ENCODE measurements at places on chromosomes 7 and 10.

DNA sequence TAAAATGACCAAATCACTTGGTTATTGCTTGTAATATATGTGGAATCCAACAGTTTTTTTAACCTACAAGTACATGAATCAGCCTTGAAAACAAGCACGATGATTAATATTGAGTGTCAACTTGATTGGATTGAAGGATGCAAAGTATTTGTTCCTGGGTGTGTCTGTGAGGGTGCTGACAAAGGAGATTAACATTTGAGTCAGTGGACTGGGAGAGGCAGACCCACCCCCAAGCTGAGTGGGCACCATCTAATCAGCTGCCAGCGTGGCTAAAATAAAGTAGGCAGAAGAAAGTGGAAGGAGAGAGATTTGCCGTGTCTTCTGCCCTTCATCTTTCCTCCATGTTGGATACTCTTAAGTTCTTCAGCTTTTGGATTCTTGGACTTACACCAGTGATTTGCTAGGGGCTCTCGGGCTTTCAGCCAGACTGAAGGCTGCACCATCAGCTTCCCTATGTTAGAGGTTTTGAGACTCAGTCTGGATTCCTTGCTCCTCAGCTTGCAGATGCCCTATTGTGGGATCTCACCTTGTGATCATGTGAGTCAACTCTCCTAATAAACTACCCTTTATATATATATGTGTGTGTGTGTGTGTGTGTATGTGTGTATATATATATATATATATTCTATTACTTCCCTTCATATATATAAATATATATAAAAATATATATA lies 118.4 kb upstream of the WDR11 start:
- no peak for DNase-seq

GRCh38 chr10:35216303-35216905 lies 89.8 kb downstream of the CREM start:
- no peak for DNase-seq

DNA sequence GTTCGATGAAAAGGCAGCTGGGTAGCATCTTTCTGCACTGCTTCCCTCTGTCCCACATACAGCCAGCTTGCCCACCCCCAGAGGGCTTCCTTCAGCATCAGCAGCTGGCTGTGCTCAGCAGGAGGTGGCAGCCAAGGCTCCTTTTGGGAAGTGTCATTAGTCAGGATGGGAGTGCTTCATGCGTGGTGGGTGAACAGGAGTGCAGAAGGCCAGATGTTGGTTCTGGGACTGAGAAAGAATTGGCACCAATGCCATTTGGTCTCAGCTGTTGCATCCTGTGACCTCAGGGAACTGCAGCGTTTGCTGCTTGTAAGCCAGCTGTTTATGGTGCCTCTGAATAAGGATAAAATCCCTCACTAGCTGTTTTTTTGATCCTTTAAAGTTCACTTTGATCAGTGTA lies 131.1 kb upstream of the SORCS3 start:
- no peak for DNase-seq

GRCh38 chr10:95835149-95835860 lies 72.5 kb upstream of the CC2D2B start:
- no peak for DNase-seq

GRCh38 chr7:2086229-2086628 lies 146.5 kb downstream of the MAD1L1 start:
- no peak for DNase-seq

DNA sequence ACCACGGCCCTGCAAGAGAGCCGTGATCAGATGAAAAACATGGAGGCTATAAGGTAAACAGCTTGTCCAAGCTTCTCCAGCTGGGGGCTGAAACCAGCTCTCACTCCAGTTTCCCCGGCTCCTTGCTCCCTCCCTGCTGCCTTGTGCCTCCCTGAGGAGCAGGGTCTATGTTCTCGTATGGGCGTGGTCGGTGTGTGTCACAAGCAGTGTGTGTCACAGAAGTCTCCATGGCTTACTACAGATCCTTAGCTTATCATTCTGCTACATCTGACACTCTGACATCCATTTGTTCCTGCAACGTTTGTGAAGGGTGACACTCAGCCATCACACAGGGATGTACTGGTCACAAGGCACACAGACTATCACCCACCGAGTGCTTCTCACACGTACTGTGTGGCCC lies 54.6 kb downstream of the CSGALNACT2 start:
- DNase-seq, result no peak

DNA sequence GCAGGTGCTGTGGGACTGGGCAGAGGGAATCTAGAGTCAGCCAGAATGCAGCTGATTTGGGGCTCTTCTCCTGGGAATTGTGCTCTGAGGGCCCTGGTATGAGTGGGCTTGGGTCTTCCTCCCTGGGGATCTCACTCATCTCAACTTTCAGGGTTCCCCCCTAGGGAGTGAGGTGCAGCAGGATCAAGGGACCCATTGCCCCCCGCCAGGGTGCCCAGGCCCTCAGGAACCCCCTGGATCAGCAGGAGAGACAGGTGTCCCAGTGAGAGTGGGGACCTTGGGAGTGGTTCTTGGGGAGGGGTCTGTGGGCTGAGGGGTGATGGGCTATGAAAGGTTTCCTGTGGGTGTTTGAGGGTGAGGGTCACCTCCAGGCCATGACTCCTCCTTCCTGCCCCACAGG lies 17.6 kb upstream of the VOPP1 start:
- no peak for DNase-seq

DNA sequence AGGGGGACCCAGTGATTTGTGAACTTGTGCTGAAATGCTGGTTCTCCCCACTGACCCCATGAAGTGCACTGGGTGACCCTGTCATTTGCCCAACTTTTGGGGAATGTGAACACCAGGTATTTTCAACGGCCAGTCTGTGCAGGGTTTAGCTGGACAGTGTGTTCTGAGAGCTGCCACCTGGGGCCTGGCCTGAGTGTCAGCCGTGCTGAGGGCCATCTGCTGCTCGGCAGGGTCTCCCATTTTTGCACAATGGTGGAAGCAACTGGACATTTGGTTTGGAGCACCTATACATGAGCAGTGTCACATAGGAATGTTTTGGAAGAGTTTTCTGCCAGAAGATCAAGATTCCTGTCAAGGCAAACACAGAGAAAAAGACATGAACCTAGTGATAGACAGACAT lies 5.2 kb downstream of the CHN2 start:
- no peak for DNase-seq

DNA sequence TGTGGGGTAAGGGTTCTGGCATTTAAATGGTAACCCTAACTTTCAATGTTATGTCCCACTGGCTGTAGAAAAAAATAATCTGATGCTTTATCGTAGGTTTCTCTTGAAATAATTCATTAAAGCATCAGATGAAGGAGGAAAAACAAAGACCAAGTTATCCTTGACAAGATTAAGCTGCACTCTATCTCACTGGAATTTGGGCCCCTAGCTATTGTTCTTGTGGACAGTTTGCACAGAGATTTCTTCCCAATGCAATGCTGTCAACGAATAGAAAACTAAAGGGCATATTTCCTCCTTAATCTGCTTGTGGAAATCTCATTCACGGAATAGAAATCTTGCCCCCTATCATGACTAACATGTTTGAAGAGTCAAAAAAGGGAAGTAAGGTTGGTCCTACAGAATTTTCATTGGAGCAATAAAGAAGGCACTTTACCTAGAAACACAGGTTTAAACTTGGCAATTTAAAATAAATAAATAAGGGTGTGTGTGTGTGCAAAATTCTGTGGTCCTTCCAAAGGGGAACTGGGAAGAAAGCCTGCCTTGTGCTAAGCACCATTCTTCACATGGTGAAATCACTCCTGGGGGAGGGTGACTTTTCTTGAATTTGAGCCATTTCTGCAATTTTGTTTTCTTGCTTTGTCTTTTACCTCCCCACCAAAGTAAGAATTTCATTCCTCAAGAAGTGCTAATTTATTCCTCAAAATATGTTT lies 242.8 kb downstream of the GLI3 start:
- DNase-seq, result no peak

DNA sequence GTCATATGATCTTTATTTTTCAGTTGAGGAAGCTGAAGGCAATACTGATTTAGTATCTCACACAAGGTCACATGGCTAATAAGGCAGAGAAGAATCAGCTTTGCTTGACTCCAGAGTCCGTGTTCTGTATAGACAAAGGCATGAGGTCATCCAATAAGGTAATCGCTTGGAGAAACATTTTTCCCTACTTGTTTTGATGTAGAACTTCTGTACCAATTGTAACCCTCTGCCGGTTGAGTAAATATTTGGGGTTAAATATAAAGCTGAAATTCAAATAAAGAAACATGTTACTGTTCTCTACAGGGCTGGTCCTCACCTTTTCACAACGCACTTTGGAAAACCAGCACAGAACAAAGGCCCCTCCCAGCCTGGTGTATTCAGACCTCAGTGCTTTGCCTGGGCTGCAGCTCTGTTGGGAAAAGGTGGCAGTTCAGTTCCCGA lies 83.0 kb upstream of the INSYN2A start:
- DNase-seq, result peak; percentile 53

- no peak for DNase-seq
Observed at GRCh38 chr10:97074256-97075145, 111.3 kb downstream of the SLIT1 start.

- no peak for DNase-seq
Observed at GRCh38 chr7:141272417-141272816, 198.6 kb downstream of the TMEM178B start.

GRCh38 chr7:66630531-66630930 lies 1.9 kb downstream of the KCTD7 start:
- DNase-seq, result no peak

- no peak for DNase-seq
Observed at GRCh38 chr7:130143986-130144311, 61.3 kb downstream of the TMEM209 start.

DNA sequence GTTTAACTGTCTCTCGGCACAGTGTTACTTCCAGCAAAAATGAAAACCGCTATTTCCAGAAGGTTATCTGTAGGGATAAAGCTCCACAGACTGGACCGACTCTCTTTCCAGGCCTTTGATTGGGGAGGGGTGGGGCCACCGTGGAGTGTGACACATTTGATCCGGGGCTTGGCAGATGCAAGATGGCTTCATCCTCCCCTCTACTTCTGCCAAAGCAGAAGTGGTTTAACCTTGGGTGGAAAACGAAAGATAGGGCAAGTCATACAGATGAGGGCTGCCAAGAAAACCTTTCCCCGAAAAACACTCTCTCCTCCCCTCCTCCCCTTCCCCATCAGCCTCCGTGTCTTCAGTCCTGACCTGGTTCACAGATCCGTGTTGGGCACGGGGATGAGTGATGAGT lies 139.7 kb upstream of the SH2B2 start:
- no peak for DNase-seq

GRCh38 chr10:1036341-1036791 lies 10.7 kb upstream of the IDI2 start:
- peak; percentile 46 for DNase-seq

DNA sequence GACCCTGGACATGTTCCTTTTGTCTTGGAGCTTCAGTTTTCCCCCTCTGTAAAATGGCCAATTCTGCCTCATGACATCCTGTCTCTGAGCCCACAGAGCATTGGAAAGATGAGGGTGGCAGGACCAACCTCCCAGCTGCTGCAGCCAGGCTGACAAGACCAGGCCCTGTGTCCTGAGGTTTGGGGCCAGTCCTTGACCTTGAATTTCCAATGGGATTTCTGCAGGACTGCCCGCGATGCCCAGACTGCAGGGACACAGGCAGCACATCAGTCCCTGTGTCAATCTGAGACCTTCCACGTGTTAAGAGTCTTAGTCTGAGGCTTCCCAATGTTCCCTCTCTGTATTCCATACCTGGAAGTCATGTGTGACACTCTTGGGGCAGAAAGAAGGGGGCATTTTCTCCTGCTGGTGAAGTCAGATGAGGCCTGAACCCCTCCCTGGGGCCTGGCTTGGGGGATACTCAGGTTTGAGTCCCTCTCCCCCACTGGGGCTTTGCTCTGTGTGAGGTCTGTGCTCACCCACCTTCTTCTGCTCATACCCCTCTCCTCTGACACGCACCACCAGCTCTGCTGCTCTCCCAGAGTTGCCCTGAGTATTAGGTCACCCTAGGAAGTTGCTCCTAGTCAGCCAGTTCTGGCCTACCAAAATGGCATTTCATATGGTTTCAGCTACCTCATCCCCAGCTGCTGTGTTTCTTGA lies 79.2 kb downstream of the ADCY1 start:
- DNase-seq, result no peak

- no peak for DNase-seq
Observed at GRCh38 chr7:23168111-23168885, 13.6 kb upstream of the NUP42 start.

- DNase-seq, result no peak
Observed at GRCh38 chr10:109957092-109957797, 33.9 kb upstream of the XPNPEP1 start.
